Pancreas (tissue), 10 donors: ENCODE measurements at places on chromosomes 1 and 21.
A peak's percentile ranks its signal among the peaks of the same experiment; 100 is the strongest.

DNA sequence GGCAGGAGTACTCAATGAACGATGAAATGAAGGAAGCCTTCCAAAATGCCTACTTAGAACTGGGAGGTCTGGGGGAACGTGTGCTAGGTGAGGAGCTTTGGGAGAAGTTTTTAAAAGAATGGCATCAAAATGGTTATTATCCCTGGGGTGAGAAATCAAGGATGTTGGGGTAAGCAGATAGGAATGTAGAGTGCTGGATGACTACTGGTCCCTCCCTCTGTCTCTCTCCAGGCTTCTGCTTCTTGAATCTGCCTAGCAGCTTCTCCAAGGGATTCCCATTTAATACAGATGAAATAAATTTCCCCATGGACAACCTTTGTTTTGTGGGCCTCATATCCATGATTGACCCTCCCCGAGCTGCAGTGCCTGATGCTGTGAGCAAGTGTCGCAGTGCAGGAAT is 19.0 kb upstream of the CASQ1 start:
- no peak for DNase-seq

DNA sequence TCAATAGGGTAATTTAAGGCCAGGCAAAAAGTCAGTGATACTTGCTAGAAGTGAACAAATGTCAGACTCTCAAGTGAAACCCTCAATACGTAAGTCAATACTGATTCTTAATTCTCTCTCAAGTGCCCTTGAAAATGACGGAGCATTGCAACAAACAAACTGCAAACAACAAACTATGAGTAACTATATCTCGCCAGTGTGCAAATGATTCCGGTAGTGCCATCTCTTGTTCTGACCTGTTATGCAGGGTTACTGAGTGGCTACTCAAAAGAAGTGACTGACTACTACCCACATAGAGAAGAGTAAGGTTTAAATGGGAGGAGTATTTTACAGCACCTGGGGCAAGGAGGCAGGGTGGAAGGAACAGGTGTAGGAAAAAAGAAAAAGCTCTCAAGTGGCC is 1.6 kb downstream of the SLC19A2 start:
- DNase-seq, result no peak

GRCh38 chr1:115246526-115246925 is 91.5 kb downstream of the NGF start:
- DNase-seq, result no peak

GRCh38 chr1:43452789-43453441 is 816 bp downstream of the HYI start:
- DNase-seq, result no peak

GRCh38 chr1:184524248-184524647 is 137.4 kb downstream of the C1orf21 start:
- DNase-seq, result no peak

DNA sequence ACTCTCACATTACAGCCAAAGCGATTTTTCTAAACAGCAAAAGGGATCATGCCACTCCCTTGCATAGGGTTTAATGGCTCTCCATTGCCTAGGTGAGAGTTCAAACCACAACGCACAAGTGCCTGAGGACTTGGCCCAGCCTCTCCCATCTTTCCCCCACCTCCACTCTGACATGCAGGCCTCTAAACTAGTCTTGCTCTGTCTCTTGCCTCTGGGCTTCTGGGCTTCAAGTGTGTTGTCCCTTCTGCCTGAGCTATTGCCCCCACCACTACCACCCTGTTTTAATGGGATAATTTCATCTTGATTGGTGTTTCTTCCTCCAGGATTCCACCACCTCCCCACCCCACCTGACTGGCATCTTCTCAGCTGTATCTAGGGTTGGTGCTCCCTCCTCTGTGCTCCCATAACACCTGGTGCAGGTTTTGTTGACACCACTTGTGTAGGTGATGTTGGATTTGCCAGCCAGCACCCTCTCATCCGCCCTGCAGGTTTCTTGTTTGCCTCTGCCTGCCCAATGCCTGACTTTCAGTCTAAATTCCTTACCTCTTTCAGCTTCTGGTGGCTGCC is 2.7 kb upstream of the ZBTB21 start:
- DNase-seq, result no peak

- no peak for DNase-seq
Measured at GRCh38 chr1:30321246-30321910, 402.0 kb downstream of the MATN1 start.

- DNase-seq, result no peak
Measured at GRCh38 chr1:91173346-91173890, 151.6 kb upstream of the ZNF644 start.

GRCh38 chr1:206982216-206982615 is 12.0 kb upstream of the FCAMR start:
- DNase-seq, result no peak

DNA sequence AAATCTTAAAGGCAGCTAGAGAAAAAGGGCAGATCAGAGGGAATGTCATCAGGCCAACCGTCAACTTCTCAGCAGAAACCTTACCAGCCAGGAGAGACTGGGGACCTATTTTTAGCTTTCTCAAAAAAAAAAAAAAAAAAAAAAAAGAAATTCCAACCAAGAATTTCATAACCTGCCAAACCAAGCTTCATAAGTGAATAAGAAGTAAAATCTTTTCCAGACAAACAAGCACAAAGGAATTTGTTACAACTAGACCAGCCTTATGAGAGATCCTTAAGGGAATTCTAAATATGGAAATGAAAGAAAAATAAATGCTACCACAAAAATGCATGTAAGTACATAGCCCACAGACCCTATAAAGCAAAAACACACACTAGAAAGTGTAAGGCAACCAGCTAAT is 267.7 kb downstream of the AKT3 start:
- DNase-seq, result no peak

GRCh38 chr1:83998205-83998497 is 781 bp downstream of the TTLL7 start:
- DNase-seq, result no peak

DNA sequence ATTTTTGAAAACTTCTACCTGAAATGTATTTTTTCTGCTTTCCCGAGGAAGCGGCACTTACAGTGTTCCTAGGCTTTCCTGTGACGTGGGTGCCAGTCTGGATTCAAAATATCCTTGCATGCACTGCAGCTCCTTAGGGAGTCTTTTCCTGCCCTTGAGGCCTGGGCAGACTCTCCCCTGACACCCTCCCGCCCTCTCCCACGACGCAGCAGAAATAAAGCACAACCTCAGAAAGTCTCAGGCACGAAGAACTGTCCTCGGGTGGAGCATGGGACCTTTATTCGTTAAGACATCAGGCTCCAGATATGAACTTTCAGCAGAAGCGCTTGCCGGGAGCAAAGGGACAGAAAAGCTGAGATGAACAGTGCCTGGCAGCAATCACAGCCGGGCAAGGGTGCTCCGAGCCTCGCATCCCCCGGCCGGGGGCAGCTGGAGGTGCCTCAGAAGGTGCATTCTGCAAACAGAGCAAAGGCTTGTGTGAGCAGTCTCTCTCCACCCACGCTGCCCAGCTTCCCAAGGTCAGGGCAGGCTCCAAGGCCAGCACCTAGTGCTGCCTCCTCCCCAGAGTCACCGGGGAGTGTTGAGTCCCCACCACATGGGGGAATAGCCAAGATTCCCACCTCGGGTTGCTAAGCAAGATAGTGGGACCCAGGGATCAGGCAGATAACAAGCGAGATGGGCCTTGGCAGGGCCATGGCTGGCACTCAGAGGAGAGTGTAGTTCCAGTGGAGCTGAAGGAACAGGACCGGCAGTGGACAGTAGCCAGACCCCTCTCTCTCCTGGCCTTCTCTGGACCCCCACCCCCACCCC is 3.2 kb downstream of the TFF3 start:
- peak; percentile 40 for DNase-seq

- DNase-seq, result no peak
Measured at GRCh38 chr1:87796471-87796901, 467.8 kb downstream of the LMO4 start.

GRCh38 chr1:247332623-247333361 is 1.1 kb upstream of the ZNF496 start:
- peak; percentile 33 for DNase-seq

DNA sequence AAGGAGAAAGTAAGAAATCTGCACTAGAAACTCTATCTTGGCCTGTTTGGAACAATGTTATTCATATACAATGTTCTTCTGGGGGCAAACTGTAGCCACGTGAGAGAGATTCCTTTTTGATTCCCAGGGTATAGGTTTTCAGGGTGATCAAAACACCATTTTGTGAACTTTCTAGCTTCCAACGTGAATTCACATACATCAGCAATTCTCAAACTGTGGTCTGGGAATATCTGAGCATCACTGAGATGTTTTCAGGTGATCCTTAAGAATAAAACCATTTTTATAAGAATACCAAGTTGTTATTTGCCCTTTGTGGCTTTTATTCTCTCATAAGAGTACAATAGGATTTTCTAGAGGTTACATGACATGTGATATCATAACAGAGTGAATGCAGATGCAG is 66.9 kb upstream of the ATP1A1 start:
- DNase-seq, result no peak

GRCh38 chr1:76820028-76820427 is 47.3 kb upstream of the ST6GALNAC5 start:
- DNase-seq, result no peak

DNA sequence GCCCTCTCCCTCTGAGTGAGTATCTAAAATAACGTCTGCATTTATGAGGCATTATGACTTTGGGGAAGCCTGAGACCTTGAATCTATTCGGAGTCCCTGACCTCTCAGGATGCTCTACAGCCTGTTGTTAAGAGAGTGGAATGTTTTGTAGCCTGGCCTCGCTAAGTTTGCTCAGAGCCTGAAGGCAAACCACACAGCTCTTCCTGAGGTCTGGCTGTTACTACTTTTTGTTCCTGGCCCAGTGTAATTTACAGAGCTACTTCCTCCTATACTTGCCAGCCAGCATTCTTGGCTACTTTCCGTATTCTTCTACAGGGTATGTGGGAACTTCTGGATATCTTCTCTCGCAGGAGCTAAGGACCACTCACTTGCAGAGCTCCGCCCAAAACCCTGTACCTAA is 3.6 kb upstream of the ZMYM4 start:
- DNase-seq, result peak; percentile 43

GRCh38 chr1:41791667-41792484 is 126.8 kb downstream of the HIVEP3 start:
- DNase-seq, result no peak

DNA sequence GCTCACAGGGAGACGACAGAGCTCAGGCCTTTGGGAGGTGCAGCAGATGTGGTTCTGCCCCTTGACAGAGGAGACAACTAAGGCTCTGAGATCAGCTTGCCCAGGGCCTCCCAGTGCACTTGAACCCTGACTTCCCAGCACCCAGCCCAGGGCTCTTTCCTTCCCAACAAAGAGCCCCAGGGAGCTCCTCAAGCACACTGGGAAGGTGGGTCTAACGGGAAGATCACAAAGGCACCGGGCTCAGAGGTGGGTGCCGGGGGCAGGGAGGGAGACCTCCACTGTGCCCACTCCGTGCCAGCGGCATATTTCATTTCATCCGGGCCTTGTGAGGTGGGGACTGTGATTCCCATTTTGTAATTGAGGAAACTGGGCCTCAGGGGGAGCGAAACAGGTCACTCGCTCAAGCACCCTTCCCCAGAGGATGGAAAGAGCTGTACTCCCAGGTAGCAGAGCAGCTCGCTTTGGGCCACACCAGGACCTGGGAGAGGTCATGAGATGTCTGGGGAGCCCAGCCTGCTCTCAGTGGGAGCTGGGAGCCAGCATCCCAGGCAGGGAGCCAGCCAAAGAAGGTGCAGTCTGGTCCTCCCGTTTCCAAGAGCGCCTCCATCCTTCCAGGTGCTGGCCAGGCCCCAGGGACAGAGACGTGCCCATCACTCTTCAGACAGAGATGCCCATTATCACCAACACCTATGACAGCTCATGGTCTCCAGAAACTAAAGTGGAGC is 82.3 kb downstream of the SYT2 start:
- DNase-seq, result no peak

DNA sequence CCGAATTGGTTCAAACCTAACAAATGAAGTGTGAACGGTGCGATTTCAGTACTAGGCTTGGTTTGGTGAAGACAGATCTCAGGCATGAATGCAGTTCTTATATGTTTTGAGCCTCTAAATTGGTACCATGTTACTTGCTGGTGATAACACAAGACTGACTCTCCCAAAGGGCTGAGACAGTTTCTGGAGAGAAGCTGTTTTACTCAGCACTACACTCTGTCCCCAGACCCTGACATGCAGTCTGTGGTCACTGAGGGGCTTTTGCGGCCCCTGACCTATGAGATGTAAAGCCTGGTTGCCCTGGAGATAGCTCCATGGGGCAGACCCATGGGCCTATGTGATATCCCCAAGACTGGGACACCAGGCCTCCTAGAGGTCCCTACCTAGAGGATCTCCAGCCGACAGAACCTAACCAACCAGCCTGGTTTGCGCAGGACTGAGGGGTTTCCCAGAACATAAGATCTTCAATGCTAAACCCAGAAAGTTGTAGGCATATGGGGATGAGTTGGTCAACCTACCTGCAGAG is 19.4 kb upstream of the FOXE3 start:
- no peak for DNase-seq

GRCh38 chr1:181119093-181119989 is 30.8 kb downstream of the IER5 start:
- no peak for DNase-seq

GRCh38 chr1:56322211-56322610 is 257.2 kb downstream of the PLPP3 start:
- DNase-seq, result no peak

GRCh38 chr21:41847066-41847804 is 31.9 kb downstream of the PRDM15 start:
- DNase-seq, result no peak

DNA sequence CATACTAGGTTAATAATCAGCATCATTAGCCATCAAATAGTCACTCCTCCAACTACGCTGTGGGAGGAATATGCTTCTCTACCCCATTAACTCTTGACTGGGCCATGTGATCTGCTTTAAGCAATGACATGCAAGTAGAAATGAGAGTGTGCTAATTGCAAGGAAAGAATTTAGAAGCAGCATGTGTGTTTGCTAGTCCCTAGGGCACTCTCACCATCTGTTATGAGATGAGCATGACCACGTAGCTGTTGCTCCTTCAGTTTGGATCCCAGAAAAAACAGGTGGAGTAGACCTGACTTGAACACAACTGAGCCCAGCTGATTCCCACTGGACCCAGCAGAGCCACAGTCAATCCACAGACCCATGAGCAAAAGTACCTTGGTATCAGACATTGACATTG is 19.7 kb upstream of the RGS7 start:
- DNase-seq, result no peak

DNA sequence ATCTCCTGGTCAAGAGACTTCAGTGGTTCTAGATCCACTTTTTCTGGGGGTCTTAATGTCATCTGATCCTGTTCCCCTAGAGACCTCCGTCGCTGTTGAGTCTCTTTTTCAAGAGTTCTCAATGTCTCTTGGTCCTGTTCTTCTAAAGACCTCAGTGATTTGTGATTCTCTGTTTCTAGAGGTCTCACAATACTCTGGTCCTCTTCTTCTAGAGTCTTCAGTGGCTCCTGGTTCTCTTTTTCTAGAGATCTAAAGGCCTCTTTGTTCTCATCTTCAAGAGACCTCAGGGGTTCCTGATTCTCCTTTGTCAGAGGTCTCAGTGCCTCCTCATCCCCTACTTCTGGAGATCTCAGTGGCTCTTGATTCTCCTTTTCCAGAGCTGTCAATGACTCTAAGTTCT is 5.4 kb downstream of the NES start:
- no peak for DNase-seq
